Psoas muscle (tissue), 8 donors: ENCODE measurements at places on chromosomes 5 and 9. TPM values are rescaled to one million over a fixed set of nuclear protein-coding genes. Genes with fewer than 3 reads are reported as not detected.

DNA sequence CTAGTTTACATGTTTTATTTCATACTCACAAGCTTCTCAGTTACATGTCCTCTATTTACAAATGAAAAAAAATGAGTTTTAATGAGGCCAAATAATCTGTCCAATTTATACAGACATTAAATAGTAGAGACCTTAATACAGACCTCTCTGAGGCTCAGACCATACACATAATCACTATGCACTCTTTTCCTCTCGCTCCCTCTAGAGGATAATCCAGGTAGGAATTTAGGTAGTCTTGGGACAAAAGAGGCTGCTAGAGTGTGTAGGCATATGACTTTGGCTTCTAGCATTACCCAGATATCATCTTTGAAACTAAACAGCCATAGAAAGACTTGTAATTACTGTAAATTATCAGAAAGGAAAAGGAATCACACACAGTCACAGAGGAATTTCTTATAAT, 444.7 kb downstream of the HINT1 start:
- no peak for DNase-seq

DNA sequence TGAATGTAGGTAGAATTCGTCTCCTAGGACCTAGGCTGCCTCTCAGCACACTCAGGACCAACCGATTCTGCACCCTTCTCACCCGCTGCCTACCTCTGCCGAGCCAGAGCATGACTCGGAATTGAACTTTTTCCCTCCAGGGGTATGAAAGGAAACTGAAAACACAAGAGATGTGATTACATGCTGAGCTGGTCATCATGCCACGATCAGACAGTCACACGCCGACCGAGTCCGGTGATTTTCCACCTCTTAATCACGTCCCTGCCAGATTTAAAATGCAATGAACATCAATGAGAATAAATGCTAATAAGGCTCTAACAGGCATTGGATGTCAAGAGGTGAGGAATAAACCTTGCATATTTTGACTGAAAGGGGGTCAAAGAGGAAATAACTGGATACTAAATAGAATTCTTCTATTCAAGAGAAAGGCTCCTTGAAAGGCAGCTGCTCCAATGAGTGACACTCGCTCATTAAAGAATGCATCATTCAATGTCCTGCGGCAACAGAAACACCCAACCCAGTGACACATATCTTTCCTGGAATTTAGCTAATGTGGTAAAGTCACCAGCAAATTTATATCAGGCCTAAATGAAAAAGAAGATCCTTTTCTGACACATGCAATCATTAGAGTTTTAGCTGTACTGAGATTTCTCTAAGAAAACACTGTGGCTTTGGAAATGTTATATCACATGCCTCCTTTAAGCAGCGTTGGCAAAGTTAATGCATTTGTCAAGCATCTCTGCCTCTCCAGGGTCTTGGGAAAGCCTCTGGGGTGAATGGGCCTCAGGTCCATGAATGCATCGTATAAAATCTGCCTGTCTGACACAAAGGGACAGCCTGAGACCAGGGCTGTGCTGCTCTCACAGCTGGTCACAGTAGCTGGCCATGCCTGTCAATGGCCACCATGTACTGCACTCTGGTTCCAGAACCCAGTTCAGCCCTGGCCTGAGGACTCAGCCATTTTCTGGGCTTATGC, 128.7 kb downstream of the SPOCK1 start:
- no peak for DNase-seq

- peak; percentile 49 for DNase-seq
Measured at GRCh38 chr5:66596636-66597182, 516 bp downstream of the MAST4 start.

GRCh38 chr9:33942471-33943083, 106.1 kb downstream of the UBAP2 start:
- DNase-seq, result no peak

DNA sequence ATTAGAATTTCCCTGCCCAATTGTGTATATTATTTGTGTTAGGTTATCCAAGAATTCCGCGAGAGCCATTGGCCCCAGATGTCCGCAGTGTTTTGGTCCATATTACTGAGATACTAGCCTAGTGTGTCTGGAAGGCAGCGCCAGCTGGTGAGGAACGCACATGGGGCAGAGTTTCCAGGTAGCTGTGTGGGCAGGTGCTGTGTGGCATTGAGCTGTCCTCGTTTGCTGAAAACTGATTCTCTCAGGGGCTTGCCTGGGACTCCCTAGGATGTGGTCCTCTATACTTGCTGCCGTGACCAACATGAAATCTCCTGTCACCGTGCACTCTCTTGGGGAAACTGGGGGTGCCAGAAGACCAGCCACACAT, 288.7 kb downstream of the FANCC start:
- DNase-seq, result no peak

DNA sequence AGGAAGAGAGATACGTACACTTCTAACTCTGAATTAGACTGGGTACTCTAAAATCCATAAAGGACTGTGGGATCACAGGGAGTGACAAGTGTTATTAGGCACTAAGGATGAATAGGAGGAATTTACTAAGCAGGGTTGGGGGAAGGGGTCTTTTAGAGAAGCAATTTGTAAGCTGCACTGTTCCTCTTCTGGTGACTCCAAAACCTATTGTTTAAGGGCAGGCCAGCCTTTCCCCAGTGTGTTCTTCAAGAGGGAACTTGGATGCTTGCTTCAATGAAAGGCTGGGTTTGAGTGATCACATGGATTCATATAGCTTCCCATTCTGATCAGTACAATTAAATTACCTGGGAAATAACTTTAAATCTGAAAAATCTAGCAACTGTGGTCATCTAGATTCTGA, 71.8 kb downstream of the STX17 start:
- DNase-seq, result no peak

DNA sequence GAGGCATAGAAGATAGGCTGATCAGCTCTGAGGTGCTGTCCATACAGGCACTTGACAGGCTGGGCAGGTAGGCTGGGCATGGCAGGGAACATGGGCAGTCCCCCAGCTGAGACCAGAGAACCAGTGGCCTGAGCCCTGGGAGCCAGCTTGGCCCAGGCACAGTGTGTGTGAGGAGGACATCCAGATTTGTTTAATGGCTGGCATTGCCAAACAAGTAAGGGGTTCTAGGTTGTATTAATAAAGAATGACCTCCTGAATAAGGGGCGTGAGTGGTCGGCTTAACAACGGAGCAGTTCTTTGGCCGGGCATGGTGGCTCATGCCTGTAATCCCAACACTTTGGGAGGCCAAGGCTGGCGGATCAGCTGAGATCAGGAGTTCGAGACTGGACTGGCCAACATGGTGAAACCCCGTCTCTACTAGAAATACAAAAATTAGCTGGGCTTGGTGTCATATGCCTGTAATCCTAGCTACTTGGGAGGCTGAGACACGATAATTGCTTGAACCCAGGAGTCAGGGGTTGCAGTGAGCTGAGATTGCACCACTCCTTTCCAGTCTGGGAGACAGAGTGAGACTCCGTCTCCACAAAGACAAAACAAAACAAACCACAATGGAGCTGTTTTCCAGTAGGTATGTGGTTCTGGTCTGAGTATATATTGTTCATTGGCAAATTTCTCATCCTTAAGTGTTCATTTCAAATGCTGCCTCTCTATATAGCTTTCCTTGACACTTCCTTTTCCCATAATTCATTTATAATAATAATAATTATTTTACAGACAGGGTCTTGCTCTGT, 56.2 kb downstream of the ANGPTL2 start:
- no peak for DNase-seq

DNA sequence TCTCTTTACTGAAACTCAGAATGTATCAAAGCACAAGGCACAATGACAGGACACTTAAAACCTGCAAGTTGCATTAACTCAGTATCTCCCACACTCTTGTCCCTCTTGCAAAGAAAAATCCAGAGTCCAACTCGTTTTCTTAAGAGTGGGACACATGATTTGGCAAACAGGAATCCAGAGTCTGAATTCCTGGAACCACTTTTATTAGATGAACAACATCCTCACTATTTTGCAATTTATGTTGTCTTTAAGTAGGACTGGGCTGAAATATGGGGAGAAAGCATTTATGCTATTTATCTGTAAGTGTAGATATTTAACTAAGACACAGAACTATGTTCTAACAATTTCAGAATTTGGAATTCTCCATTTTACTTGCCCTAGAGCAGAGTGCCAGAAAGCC, 69.1 kb downstream of the ABCA1 start:
- no peak for DNase-seq

DNA sequence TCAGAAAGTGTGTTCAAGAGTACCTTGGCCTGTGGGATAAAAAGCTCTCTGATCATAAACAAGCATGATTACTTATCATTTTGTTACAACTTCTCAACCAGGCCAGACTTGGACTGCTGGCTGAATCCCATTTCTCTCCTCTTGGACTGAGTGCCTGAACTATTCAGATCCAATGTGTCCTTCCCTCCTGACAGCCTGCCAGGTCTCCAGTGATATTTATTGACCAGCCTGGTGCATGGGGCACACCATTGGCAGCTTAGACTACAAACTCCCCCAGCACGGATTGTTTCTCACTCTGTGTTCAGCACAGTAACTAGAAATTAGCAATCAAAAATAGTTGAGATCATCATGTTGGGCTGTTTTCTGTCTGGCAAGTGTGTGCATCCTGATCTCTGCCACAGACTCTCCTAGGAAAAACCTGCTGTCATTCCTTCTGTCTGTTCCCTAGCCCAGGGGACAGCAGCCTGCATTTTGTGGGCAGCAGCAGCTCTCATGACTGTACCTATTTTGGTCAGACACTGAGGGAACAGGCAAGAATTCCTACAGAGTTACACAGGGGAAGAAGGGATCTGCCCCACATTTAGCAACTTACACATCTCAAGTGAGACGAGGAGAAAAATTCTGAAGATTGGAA, 348.1 kb downstream of the ADAMTS6 start:
- DNase-seq, result no peak

GRCh38 chr9:104022083-104022482, 72.0 kb upstream of the SMC2 start:
- no peak for DNase-seq

DNA sequence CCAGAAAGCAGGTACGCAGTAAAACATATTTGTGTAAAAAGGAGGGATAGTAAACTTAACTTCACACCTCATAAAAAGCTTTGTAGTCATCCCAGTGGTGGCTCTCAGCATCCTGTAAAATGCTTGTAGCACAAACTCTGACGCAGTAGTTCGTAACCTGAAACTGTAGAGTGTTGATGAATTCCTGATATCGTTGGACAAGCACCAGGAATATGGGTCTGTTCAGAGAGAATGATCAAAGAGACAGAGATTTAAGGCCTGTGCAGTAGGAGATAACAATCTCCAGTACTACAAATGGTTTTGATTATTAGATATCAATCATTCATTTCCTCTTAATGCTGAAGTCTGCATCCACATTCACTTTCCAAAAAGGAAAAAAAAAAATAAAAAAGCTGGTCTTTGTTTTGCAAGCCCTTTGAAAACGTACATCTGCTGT, 148.5 kb downstream of the KIAA0825 start:
- DNase-seq, result no peak

DNA sequence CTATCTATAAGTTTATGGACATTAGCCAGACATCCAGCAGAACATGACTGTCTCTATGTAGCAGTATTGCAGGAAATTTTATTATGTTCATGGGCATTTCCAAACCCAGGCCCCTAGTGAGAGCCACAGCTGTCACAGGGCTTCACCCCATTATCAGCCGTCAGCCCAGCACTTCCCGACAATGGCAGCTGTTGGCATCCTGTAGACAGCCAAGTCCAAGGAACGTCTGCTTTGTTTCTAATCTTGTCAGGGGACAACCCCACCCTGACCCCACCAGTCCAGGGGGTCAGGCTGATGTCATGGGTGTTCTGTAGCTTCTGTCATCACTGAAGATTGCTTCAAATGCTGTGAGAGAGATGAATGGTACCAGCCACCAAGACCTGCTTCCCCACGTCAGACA, 565.3 kb upstream of the BRINP1 start:
- DNase-seq, result no peak

DNA sequence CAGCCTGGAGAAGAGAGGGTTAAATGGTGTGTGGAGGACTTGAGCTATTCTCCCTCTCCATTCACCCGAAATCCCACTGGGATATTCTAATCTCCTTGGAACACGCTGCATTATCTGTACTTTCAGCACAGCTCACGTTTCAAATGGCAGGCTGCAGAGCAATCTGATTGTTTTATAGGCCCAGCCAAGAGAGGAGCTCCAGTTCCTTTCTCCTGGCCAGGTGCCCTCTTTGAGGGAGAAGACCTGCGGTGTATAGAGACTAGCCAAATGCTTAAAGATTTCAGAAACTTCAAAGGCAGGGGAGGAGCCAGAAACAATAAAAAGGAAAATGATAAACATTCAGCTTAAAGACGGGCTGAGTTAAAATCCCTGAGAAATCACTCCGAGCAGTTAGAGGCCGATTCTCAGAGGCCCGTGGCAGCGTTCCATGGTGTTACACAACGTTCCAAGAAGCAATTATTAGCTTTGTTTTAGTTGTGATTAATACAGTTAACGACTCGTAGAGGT, 564.0 kb upstream of the KLF4 start:
- DNase-seq, result peak; percentile 72

DNA sequence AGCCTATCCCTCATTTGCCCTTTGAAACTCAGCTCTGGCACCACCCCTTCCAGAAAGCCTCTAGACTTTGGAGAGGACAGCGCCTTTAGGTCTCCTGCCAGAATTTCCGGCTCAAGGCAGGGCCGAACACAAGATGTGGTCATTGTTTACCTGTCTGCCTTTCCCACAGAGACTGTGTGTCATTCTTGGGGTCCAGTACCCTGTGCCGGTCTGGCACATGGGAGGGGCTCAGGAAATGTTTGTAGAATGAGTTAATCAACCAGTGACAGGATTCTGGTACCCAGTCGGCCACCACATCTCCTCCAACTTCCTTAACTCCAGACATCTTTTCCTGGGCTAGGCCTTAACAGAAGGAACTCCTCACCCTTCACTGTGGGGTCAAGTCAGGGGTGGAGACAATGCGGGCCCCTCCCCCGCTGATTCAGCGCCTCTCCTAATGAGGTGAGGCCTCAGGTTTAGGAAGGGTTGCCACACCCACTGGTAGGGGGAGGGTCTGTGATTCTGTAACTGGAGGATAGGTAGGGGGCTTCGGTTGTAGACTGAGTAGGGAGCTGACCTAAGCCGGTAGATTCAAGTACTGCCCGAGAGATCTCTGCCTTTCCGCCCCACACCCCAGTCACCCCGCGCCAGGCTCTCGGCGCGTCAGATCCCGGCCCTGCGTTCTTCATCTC, 29.3 kb downstream of the PCDH1 start:
- no peak for DNase-seq

DNA sequence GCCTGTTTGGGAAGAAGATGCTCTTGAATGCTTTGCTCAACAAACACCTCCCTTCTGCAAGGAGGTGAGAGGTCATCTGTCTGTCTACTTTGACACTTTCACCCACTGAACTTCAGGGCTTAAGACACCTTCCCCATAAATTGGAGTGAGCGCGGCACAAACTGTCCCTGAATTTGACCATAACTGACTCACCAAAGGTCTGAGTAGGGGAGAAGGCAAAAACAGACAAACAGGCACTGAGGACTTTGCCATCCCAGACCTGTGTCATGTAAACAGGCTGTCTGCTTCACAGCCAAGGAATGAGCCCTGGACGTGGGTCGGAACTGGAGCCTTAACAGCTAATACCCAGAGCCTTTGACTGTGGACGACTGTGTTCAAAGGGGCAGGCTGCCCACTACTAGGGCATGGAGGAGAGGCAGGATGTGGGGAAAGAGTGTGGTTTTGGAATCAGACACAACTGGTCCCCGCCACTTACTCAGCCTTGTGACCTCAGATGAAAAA, 320.9 kb upstream of the KLF4 start:
- DNase-seq, result no peak

The AMBP gene
- 0.16 TPM for total RNA-seq

The GFI1B gene
- total RNA-seq, result not detected

The SLC27A6 gene
- total RNA-seq, result 0.19 TPM

The PCDHA9 gene
- 0.04 TPM for total RNA-seq

The PCDHA4 gene
- 0.06 TPM for total RNA-seq

The MYORG gene
- 21.3 TPM for total RNA-seq

The OR1L1 gene
- not detected for total RNA-seq

The MCC gene
- 7.1 TPM for total RNA-seq

The RNF224 gene
- not detected for total RNA-seq

The INSL4 gene
- not detected for total RNA-seq
